ENCODE measurements at places on chromosomes 6 and 20. TPM values are rescaled to one million over a fixed set of nuclear protein-coding genes. Genes with fewer than 3 reads are reported as not detected.

DNA sequence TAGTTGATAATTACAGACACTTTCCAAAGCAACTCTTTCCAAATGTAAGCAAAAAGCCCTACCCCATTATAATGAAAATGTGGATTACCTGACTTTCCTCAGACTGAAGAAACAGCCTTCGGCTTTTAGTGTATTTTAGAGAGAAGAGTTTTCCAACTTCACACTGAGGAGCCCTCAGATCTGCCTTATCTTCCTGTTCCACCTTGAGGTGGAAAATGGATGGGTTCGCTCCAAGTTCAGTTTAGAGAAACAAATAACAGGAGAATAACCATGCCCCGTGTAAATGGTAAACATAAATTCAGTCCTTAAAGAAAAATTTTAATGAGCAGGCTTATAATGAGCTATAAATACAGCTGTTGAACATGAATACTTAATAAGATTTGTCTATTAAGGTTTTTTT, 21.1 kb upstream of the MTHFD1L start:
- no peak for DNase-seq

GRCh38 chr6:79571030-79571367, 33.8 kb upstream of the LCA5 start:
- no peak for DNase-seq

Gene SLCO4A1
- 1.4 TPM for total RNA-seq

DNA sequence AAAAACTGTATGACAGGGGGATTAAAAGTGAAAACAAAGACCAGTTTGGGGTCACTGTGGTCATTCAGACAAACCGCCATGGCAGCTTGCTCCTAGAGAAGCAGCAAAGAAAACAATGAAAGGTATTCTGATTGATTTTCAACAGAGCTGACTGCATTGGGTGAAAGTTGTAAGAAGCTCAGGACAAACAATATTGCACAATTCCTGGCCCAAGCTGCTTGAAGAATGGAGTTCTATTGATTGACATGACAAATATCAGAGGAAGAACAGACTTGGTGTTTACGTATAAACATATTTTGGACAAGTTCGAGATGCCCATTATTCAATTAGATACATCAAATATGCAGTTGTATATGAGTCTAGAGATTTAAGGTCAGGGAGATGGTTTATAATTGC, 62.0 kb downstream of the TRIM38 start:
- DNase-seq, result no peak

DNA sequence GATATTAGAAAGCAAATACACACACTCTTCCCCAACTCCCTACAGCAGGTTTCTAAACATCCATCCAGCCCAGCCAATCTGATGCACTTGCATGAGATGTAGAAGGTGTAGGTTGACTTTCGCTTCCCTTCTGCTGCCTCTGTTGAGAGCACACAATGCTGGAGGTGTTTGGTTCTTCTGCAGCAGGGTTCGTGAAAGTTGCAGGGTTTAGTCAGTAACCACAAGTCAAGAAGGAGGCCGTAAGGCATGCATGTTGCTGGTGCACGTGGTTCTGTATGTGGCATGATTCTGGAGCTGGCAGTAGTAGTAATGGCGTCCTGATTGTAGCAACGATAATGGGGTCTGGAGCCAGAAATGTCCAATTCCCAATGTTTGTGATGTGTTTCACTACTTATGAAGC, 53.0 kb downstream of the DEK start:
- no peak for DNase-seq

GRCh38 chr20:9150679-9151078, 81.8 kb downstream of the PLCB4 start:
- no peak for DNase-seq

DNA sequence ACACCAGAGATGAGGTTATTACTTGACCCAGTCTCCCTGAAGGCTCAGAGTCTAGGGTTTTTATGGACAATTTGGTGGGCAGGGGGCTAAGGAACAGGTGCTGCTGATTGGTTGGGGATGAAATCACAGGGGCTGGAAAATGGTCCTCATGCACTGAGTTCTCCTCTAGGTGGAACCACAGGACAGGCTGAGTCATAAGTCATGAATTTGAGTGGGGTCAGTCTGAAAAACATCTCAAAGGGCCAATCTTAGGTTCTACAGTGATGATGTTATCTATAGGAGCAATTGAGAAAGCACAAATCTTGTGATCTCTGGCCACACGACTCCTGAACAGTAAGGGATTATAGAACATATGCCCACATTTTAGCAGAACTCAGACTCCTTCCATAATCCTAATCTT, 5.9 kb upstream of the MRS2 start:
- DNase-seq, result no peak

DNA sequence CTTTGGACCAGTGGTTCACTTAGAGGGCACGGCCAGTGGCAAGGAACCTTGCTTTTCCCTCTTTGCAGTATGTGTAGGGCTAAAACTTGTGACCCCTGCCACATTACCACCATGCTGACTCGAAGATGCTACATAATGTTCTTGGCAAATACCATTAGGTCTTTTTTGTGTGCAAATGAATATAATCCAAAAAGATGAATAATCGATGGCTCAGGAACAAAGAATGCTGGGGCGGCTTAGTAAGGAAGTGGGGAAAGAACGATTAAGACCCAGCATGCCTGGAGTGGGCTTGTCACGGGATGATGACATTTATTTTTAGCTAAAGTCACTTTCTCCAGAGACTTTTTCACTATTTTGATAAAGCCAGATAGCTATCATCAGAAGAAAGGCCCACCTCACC, 23.1 kb downstream of the CMTR1 start:
- no peak for DNase-seq

- DNase-seq, result no peak
Observed at GRCh38 chr6:65569505-65569904, 137.5 kb downstream of the EYS start.

Gene BPIFA2
- total RNA-seq, result not detected

Gene PSORS1C1
- 0.54 TPM for total RNA-seq

DNA sequence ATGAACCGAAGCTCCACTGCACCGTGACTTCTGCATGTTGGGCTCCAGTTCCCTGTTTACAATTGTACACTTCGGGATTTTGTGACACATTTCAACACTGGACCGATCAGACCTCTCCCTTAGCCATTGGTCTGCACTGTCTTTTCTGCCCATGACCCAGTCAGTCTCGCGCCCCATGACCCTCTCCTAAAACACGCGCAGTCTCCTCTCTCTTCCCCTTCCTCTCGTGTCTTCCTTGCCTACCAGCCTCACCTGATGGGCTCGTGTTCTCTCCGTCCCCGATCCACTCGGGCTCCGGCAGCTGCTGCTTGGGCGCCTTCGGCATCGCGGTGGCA, 535 bp upstream of the ABCF1 start:
- DNase-seq, result no peak

Gene TREM1
- 0.38 TPM for total RNA-seq

DNA sequence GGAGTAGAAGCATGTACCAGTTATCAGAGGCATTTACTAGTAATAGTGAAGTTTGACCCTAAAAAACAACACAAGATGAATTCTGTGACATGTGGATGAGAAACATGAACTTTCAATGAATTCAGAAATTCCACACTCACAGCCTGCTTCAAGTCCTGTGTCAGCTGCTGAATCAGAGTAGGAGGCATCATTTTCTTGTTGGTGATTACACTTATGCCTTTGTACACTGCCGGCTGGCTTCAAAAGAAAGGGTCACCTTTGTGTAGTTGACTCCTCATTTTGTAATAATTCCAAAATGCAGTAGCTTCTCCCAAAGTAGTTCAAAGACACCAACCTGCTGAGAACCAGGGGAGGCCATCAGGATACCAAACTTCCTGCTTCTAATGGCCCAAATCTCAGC, 165.5 kb downstream of the BACH2 start:
- DNase-seq, result no peak

DNA sequence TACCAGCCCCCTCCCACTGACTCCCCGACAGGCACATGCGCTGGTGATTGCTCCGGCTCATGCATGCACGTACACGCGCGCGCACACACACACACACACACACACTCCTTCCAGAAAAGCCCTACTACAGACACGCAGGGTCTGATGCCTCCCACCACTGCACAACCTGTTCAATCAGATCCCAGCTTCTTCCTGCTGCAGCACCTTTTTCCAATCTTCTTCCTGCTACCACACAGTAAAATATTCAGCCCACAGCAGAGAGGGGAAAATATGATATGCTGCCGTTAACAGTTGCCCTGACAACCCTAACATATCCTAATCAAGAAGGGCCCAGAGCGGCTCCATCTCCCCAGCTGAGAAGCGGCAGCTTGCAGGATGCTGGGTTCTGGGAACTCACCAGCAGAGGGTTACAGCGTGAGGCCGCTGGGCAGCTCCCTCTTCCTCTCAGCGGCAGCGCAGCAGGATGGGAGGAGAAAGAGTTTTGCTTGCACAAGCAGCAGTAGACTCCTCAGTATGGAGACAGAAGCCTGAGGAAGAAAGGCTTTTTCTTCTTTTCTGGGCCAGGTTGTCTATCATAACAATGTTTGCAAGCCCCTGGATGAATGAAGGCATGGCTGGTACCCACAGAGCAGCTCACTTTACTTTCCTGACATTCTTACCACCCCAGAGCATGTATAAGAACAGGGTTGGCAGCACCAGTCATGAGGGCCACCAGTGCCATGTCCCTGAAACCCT, 23.9 kb downstream of the MAP7 start:
- peak; percentile 57 for DNase-seq

- DNase-seq, result no peak
Observed at GRCh38 chr6:149761438-149761837, 11.9 kb downstream of the PCMT1 start.

Gene AVP
- total RNA-seq, result not detected

GRCh38 chr6:143112084-143112768, 51.5 kb downstream of the AIG1 start:
- no peak for DNase-seq

DNA sequence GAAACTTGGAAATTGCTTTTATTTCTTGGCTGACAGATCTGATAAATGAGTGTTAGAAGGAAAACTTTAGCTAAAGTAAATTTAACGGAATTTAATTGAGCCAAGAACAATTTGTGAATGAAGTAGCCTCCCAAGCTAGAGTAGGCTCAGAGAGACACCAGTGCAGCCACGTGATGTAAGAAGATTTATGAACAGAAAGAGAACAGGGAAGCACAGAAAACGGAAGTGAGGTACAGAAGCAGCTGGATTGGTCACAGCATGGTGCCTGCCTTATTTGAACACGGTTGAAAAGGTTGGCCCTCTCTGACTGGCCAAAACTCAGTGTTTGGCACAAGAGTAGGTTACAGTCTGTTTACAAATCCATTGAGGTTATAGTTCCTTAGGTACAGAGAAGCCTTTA, 29.5 kb upstream of the IFNGR1 start:
- no peak for DNase-seq

GRCh38 chr6:41013466-41014153, 25.4 kb downstream of the UNC5CL start:
- no peak for DNase-seq

DNA sequence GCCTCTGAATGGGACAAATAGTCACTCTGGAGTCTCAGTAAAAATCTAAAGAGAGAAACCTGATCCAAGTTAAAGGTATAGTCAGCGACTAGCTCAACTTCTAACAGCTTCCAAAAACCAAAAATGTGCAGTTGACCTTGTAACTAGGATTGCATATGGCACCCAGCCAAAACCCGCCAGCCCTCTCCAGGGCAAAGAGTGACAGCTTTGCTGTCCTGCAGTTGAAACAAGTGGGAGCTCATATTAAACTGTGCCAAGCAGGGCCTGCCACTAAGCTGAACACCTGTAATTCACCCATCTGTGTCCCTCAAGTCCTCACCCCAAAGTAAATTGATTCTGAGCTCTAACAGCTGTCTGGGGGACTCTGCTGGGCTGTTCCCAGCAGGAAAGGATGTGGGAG, 695.3 kb downstream of the MAFB start:
- no peak for DNase-seq

Gene PPP1R14C
- 2.5 TPM for total RNA-seq

- no peak for DNase-seq
Observed at GRCh38 chr20:5895626-5896025, 54.7 kb downstream of the TRMT6 start.

DNA sequence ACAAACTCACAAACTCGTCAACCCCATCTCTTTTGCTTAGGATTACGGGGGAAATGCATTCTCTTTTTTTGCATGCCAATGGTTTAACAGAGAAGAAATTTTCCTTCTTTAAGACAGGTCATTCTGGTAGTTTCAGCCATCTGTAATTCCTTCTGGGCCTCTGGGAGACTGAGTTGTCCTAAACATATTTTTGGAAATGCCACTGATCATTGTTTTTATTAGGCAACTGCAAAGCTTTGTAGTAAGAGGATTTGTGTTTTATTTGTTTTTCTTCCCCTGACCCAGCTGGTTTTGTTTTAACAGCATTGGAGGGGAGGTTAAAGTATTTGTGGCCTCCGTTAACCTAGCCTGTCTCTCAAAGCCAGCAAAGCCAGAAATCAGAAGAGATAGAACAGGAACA, 73.1 kb upstream of the ISM1 start:
- DNase-seq, result no peak

Gene MEI4
- total RNA-seq, result 0.38 TPM

DNA sequence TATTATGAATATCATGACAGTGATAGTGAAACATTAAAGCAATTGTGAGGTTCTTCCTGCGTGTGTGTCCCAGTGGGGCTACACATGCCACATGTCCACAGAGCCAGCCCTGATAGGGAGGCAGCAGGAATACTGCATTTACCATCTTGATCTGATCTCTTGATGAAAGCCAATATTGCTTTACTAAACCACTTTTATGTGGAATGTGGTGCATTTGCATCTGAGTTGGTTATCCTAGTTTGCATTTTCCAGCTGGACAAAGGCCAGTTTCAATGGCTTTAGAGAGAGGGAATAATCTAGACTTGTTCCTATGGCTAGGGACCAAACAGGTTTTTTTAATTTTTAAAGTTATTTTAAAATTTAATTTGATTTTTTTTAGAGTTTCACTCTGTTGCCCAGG, 216.3 kb upstream of the FERMT1 start:
- no peak for DNase-seq
